H7 (cell line): ENCODE measurements at places on chromosomes 3 and 15. TPM values are rescaled to one million over a fixed set of nuclear protein-coding genes. Genes with fewer than 3 reads are reported as not detected.
A peak's percentile ranks its signal among the peaks of the same experiment; 100 is the strongest.

DNA sequence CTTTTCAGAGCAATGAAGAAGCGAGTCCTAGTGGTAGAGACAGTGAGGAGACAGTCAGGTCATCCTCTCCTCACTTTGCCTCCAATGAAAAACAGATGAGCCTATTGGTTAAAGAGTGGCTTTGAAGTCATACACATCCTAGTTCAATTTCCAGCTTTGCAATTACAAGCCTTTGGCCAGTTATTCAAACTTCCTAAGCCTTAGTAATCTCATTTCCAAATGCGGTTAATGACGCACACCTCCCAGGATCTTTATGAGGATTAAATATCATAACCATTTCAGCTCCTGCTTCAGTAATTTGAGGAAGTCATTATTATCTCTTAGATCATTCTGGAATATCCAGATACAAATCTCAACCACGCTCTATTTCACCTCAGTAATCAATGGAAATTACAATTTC is 10.0 kb upstream of the ST6GAL1 start:
- DNase-seq = no peak

PLA2G4E gene
- total RNA-seq = not detected in 2 replicates

- no peak for DNase-seq
Observed at GRCh38 chr3:11989383-11990038, 14.7 kb upstream of the SYN2 start.

DNA sequence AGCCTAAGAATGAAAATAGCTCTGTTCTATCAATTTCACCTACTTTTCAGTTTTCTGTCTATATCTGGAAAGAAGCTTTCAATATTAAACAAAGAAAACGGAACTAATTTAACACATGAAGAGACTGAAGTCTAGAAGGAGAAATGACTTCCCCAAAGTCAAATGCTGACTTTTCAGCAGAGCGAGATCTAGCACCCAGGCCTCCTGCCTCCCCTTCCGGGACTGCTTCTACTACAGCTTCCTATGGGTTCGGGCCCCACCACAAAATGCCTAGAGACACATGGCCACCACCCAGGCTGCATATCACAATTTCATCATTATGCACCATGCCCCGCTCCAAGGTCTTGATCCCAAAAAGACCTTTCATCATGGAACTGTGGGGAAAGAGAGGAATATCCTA is 104.5 kb downstream of the SST start:
- DNase-seq = no peak

SETD5 gene
- 99.8 and 139 TPM in 2 replicates for total RNA-seq

GRCh38 chr3:66297900-66298299 is 77.1 kb downstream of the SLC25A26 start:
- no peak for DNase-seq

GRCh38 chr3:73927203-73927570 is 302.4 kb upstream of the PDZRN3 start:
- DNase-seq = no peak

DNA sequence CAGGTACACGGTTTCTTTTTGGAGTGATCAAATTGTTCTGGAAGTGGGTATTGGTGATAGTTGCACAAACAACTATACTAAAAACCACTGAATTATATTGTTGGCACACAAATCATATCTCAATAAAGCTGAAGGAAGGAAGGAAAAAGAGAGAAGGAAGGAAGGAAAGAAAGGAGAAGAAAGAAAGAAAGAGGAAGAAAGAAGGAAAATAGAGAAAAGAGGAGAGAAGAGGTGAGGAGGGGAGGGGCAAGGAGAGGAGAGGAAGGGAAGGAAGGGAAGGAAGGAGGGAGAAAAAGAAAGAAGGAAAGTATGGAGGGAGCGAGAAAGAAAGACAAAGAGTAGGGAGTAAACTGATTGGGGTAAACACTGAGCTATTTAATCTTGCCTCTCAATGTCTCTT is 77.9 kb upstream of the TSC22D2 start:
- DNase-seq = no peak

DNA sequence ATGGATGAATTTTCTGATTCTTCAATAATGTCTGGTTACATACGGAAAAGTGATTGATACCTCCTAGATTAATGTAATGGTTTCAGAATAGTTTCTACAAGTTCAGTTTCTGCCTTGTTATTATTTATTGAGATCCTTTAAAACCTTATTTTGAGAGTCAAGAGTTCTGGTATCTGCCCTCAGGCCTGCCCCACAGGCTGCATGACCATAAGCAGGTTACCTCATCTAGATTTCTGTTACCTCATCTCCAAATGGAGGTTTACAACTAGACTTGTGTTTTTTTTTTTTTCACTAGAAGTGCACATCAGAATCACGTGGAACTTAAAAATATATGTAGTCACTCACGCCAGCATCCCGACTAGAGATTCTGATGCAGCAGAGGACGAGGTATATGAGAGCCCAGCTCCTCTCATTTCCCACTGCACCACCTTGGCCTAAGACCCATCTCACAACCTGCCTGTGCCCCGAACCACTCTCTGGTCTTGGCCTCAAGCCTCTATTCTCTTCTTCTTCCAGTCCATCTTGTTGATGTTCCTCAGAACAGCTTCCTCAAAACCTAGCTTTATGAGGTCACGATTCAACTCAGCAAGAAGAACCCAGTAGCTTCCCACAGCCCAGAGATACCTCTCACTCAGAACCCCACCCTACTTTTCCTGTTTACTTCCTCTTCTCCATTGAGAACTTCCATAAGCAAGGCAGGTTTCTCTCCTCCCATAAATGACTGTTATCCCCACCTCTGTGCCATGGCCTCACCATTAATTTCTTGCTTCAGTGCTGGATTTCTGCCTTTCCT is 353.4 kb downstream of the CHST2 start:
- DNase-seq = no peak

BTLA gene
- not detected in 2 replicates for total RNA-seq

EDEM1 gene
- total RNA-seq = 12.6 and 13.2 TPM in 2 replicates

FAM240A gene
- total RNA-seq = not detected in 2 replicates

C3orf20 gene
- 0.04 and 0.07 TPM in 2 replicates for total RNA-seq

- DNase-seq = no peak
Observed at GRCh38 chr3:37816271-37816670, 45.4 kb upstream of the CTDSPL start.

DNA sequence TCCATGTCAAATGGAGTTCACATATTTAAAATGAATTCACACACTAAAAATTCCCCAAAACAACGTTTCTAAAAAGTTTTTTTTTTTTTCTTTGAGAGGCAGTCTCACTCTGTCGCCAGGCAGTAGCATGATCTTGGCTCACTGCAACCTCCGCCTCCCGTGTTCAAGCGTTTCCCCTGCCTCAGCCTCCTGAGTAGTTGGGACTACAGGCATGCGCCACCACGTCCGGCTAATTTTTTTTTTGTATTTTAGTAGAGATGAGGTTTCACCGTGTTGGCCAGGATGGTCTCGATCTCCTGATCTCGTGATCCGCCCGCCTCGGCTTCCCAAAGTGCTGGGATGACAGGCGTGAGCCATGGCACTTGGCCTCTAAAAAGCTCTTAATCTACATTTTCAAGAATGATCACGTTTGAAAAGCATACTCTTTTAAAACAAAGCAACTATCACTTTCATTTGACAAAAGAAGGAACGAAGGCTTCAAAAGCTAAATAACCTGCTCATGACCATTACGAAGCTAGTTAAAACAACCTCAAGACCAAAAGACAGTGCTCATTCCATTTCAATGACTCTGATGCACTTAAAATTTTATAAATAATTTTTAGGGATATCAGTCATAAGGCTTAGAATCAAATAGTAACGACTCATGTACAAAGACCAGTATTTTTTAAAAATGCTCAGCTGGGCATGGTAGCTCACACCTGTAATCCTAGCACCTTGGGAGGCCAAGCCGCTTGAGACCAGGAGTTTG is 5.5 kb downstream of the UBE3A start:
- DNase-seq = no peak

EFCC1 gene
- 0.21 and 0.81 TPM in 2 replicates for total RNA-seq

GRCh38 chr3:52469001-52469400 is 13.6 kb downstream of the NISCH start:
- no peak for DNase-seq

GRCh38 chr3:134282659-134283047 is 32.0 kb upstream of the RYK start:
- no peak for DNase-seq

- DNase-seq = no peak
Observed at GRCh38 chr3:148100476-148100875, 597.2 kb upstream of the AGTR1 start.

GRCh38 chr15:68056097-68056865 is 2.2 kb downstream of the PIAS1 start:
- no peak for DNase-seq

DNA sequence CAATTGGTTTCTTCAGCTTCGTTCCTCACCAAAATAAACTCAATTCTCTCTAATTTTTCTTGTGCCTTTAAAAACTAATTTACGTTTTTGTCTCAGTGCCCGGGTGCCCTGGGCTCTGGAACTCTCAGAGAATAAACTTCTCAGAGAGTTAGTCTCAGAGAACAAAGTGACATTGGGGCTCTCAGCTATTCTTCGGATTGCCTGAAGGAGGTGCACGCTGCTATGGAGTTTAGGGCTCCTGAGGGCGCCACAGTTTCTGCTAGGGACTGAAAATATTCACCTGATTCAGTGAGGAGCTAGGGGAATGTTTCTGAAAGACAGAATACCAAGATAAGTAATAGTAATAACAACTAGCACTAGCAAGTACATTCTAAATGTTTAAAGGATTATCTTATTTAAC is 22.7 kb downstream of the ZIC4 start:
- peak; percentile 71 for DNase-seq

GRCh38 chr3:116164039-116164438 is 281.2 kb downstream of the LSAMP start:
- no peak for DNase-seq

DNA sequence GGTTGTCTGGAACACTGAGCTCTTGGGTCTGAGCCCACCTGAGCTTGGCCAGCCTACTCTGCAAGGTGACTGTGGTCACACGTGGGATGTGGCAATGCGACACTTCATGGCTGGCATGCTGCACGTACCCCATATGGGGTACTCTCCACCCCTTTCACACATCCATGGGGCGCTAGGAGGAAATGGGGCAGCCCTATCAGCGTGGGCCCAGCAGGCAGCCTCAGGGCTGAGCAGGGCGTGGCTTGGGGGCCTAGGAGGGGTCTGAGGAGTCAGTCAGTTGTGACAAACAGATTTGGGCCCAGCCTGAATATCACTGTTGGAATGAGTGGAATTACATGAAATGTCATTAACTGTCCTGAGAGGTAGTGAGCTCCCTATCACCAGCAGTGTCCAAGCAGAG is 82.3 kb upstream of the LINGO1 start:
- DNase-seq = no peak

- DNase-seq = no peak
Observed at GRCh38 chr3:188697127-188697526, 474.6 kb upstream of the TPRG1 start.

- no peak for DNase-seq
Observed at GRCh38 chr15:57356178-57356577, 20.1 kb upstream of the CGNL1 start.

DNA sequence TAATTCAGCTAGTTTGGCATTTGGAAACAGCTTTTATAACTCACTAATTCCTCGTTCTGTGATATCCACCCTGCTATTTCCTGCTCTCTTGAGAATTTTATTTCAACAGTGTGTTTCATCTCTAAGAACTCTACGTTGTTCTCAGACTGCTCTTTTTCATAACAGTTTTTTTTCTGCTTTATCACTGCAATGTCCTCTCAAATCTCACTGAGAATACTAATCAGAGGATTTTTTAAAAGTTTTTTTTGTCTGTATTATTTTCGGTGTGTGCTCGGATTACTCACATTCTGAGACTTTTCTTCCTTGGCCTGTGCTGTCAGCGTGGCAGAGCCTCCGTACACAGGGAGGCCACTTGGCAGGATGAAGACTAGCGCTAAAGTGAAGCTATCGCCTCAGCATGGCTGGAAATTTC is 59.4 kb upstream of the NEO1 start:
- no peak for DNase-seq

DNA sequence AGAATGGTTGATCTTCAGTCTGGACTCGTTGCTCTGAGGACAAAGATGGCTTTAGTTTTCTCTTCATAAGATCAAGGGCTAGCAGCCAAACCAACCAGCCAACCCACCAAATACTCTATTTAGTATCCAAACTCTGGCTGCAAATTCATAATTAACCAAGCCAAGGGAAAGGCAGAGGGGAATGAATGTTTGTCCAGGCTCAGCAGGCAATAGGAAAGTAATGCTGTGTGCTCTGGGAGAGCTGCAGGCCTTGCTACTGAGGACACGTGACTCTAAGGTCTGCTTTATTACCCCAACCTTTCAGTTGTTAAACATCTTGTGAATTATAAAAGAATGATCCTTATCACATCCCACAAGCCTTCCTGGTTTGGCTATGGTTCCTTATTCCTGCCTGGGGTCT is 52.3 kb upstream of the GALNT15 start:
- no peak for DNase-seq

DNA sequence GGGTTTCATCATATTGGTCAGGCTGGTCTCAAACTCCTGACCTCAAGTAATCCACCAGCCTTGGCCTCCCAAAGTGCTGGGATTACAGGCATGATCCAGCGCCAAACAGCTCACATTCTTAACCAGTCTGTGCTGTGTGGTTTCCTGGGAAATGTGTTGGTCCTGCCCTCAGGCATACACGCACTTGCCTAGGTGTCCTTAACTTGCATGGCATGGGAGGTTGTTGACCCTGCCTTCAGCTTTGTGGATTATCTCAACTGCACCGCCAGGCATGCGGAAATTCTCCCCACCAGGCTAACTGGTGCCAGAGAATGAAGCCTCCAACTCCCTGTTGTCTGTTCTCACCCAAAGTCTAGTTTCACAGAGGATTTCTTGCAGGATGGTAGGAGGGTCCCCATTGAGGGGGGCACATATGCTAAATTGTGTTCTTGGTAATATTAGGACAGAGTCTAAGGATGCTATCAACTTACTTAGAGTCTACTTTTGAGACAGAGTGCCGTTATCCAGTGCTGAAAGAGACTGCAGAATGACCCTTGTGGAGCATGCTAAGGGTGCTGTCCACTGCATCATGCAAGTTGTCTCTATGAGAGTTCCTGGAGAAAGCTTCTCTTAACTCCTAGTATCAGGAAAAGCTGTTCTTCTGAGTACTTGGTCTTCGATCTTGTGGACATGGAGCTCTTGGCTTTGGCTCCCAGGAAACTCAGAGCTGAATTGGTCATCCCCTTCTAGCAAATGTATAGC is 61.6 kb upstream of the EIF1B start:
- DNase-seq = no peak

DNA sequence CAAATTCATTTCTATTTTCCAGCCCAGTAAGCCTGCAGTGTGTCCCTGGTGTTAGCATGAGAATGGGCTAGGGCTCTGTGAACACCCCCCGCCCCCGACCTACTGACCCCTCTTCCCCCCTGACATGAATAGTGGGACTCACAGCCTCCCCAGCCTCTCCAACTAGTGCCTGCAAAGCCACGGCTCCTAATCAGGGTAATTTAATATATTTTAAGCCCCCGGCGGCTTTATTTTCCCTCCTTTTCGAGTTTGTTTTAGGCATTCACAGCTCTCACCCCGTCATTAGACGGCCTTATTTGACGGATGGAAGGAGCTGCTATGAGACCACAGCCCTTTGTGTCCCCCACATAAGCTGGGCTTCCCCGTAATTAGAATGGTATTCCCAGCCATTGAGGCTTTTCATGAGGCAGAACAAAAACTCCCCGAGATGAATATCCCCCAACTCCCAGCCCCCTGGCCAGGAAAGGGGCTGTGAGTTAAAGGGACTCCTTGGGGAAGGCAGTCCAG is 78.3 kb upstream of the POLG start:
- peak; percentile 76 for DNase-seq

GPR62 gene
- 0.14 TPM in 1 of 2 replicates, not detected in the other for total RNA-seq

- no peak for DNase-seq
Observed at GRCh38 chr3:17632401-17633100, 109.9 kb downstream of the TBC1D5 start.

HMCES gene
- 28.1 and 32.0 TPM in 2 replicates for total RNA-seq
